ENCODE measurements at places on chromosomes 16 and 17. TPM values are rescaled to one million over a fixed set of nuclear protein-coding genes. Genes with fewer than 3 reads are reported as not detected.
A peak's percentile ranks its signal among the peaks of the same experiment; 100 is the strongest.

DNA sequence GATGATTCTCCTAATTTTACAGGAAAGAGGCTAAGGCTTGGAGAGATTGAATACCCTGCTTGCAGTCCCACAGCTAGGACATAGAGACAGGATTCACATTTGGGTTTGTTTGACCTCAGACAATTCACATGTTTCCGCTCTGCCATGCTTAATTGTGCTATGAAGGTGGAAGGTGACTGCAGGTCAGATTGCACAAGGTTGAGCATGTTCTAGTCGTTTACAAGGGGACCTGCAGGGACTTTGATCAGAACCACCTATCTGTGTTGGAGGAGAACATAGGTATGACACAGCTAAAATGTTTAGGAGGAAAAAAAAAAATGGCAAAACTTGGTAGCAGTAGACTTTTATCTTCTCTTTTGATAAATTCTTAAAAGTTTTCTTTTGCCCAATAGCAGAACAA, 4.9 kb upstream of the ANKFN1 start:
- DNase-seq = no peak

DNA sequence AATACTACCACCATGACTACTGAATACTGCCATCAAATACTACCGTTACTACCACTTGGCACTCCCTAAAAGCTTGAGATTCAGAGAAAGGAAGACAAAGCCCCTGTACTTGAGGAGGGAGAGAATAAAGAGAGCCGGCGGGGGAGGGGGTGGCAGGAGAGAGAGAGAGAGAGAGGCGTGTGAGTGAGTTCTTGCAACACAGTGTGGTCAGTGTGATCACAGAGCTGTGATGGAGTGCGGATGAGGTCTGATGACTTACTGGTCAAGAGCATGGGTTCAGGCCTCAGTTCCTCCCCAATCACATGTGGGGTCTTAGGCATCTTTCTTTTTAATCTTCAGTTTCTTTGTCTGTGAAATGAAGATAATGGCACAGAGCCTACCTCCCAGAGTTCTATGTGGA, 19.2 kb downstream of the PRKCB start:
- DNase-seq = no peak

DNA sequence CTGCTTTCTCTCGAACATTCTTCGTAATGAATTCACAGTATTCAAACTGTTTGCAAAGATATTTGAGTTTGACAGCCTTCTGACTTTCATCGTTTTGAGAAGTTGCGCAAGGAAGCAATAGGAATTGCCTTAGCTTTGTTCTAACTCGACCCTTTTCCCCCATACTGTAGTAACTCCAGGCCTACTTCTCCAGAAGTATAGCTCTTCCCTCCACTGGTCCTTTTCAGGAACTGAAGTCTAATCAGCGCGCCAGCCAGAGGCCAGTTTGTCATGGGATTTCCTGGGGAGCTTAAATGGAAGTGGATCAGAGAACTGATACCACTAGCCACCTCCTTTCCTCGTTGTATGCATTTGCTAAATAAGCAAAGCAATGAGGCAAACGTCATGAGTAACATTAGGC, 27.9 kb downstream of the CDR2 start:
- DNase-seq = no peak

- DNase-seq = no peak
Measured at GRCh38 chr17:44673893-44674292, 15.7 kb downstream of the CCDC43 start.

DNA sequence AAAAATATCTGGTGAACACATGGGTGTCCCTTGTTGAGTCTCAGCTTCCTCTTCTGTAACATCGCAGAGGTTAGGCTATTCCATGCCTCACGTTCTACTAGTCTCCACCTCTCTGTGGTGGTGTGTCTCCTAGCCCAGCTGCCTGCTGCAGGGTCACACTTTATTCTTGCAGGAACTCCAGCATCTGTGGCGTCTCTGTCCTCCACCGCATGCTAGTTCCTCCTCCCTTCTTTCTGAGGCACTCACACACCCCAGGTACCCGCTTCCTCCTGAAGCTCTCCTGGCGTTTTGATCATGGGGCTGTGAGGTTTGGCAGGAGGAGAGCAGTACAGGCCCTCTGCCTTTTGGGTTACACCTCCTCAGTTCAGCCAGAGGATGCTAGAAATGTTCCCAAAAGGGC, 9.9 kb upstream of the TEX2 start:
- DNase-seq = no peak

The MYH1 gene
- not detected for total RNA-seq

The SPATA20 gene
- 31.3 TPM for total RNA-seq

The MED1 gene
- 55.0 TPM for total RNA-seq

The DRC3 gene
- total RNA-seq = 0.77 TPM

DNA sequence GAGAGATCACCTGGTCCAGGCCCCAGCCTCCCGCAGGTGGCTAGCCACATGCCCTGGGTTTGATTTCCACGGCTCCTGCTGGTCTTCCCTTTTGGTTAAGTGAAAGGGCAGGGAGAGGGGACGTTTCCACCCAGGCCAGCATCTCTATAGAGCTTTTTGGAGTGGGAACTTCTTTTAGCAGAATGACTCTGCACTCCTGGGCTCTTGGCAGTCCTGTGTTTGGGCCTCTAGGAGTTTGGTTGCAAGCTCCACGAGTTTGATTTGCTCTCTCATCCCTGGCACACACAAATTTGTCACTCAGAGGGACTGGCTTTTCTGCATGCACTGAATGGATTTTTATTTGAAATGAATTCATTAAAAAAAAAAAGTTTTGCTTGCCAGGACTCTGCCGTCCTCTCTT, 32.8 kb downstream of the MSI2 start:
- no peak for DNase-seq

DNA sequence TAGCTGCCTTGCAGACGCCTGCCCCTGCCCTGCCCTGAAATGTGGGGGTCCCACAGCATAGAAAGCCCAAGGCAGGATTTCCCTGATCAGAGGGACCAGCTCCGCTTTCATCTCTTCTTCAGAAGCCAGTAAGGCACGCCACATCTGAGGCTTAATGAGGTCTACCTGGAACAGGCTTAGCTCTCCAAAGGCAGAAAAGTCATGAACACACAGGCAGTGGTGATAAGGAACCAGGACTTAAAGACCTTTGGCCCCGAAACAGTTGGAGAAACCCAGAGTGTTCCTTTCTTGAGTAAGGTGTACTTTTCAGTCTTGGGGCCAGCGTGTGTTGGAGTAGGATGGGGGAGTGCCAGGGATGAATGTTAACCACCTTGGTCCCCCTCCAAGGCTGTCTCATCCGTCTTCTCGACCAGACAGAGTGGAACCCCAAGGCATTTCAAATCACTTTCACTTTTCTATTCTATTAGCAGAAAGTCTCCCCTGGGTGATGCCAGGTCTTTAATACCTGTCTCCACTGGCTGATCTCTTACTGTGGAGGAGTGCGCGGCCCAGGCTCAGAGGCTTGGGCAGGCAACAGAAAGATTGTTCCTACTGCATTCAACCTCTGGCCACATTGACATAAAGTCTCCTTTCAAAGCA, 43.9 kb downstream of the TMEM186 start:
- no peak for DNase-seq

DNA sequence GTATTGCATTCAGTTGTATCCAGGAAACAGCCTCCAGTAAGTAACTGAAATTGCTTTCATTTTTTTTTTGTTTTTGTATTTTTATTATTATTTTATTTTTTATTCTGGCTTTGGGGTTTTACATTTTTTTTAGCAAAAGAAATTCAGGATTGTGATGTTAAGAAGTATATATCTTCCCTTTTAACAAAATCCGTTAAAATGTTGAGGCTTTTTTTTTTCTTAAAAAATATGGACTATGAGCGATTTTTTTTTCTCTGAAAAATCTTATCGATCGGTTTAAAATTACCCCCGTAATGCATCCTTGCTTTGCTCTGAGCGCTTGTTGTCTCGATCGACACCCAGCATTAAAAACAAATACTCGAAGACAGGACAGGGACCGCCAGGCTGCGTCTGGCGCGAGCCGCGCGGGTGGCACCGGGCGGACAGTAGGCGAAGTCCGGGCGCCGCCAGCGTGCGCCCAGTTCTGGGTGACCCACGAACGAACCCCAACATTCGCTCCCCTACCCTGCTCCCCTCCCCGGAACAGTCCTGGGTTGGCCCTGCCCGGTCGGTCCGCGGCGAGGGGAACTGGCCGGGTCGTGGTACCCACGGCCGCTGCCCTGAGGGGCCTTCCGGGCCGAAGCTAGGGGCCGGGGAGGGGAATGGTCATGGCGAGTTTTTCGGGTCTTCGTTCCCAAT, 482 bp downstream of the BAHCC1 start:
- DNase-seq = no peak

The STH gene
- total RNA-seq = not detected

DNA sequence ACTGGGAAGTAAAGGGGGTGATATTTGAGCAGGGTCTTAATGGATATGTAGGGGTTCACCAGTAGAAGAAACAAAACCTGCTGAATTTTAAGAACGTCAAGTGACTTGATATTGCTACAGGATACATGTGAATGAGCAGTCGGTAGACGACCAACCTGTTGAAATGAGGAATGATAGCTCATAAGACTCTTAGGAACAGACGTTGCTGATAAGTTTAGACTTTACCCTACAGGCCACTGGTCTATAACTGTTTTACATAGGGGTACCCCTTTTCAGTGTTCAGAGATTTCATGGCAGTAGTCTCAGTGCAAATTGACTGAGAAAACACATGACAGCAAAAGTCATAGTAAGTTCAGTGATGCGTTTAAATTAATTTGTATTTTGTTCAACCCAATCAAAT, 45.9 kb downstream of the TMEM114 start:
- DNase-seq = no peak

DNA sequence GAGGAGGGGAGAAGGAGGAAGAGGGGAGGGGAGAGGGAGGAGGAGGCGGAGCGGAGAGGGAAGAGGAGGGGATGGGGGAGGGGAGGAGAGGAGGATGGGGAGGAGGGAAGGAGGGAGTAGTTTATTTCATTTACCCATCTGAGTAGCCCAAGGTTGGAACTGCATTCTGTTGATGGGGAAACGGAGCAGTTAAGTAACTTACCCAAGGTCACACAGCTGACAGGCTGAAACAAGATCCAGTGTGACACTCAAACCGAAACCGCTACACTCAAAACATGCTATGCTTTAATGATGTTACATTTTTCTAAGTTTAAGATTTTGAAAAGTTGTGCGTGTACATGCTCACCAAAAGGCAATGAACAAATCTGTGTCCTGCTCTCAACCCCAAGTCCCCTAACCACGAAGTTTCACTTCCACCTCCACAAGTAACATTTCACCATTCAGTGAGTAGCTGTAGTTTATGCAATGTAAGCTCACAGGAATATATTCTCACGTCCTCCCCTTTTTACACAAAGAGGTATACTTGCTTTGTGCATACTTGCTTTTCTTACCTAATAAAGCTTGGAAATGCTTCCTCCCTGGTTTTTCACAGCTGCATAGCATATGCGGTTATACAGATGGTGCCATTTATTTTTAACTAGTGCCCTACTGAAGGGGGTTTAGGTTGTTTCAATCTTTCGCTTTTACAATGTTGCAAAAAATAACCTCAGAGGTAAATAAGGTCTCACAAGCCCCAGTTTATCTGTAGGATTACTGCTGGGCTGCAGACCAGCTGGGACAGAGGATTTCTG, 275.3 kb downstream of the PARN start:
- no peak for DNase-seq

The HOXB7 gene
- total RNA-seq = 1.0 TPM

- no peak for DNase-seq
Measured at GRCh38 chr17:74601944-74602572, 10.0 kb upstream of the CD300LD start.

GRCh38 chr16:54211203-54211602, 75.4 kb downstream of the IRX3 start:
- DNase-seq = no peak

The ARHGAP44 gene
- not detected for total RNA-seq

DNA sequence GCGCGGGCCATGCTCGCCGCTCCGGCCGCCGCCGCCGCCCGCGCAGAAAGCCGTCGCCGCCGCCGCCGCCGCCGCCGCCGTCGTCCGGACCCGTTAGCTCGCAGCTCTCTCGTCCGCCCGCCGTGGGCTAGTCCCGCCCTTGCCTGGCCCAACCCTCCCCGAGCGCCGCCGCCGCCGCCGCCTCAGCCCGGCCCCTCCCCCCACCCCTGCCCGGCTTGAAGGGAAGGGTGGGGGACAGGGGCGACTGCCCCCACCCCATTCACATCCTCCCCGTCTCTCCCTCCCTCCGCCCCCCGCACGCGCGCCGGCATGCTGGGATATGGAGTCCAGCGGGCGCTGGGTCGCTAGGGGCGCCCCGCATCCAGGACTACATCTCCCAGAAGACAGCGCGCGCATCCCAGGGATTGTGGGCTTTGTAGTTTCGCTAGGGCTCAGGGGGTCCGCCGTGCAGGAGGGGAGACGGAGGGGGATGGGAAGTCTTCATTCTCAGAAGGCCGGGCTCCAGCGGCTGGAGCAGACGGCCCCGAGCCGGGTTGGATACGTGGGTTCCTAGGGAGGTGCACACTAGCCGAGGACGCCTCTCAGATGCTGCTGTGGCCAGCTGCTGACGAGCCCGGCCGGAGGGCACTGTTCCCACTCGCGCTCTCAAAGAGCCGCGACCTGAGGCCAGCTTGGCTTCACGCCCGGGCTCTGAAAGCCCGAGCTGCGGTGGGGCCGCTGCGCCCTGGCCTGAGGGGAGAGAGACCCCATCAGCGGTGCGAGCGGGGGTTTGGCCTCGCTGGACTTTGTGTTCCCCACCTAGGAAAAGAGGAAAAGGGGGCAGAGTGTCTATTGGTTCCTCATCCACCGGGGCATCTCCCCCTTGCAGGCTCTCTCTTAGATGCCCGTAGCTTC, at the start of gene ST3GAL2:
TSS of gene ST3GAL2 (minus strand) at position 132 of the 894 bp plus-strand sequence. CDS start 40,570 bp downstream, outside the sequence.
- DNase-seq = peak; percentile 93

- DNase-seq = no peak
Measured at GRCh38 chr17:72705905-72706395, 386.5 kb downstream of the SLC39A11 start.

- peak; percentile 42 for DNase-seq
Measured at GRCh38 chr17:40779181-40779909, 3.0 kb downstream of the KRT27 start.

GRCh38 chr16:77063676-77064016, 127.3 kb upstream of the MON1B start:
- no peak for DNase-seq

GRCh38 chr16:89261691-89262563, 44.4 kb downstream of the ZNF778 start:
- no peak for DNase-seq

GRCh38 chr16:84932681-84933080, 78.7 kb downstream of the ZDHHC7 start:
- no peak for DNase-seq

The PPP1R27 gene
- total RNA-seq = not detected

The KRTAP16-1 gene
- total RNA-seq = not detected

DNA sequence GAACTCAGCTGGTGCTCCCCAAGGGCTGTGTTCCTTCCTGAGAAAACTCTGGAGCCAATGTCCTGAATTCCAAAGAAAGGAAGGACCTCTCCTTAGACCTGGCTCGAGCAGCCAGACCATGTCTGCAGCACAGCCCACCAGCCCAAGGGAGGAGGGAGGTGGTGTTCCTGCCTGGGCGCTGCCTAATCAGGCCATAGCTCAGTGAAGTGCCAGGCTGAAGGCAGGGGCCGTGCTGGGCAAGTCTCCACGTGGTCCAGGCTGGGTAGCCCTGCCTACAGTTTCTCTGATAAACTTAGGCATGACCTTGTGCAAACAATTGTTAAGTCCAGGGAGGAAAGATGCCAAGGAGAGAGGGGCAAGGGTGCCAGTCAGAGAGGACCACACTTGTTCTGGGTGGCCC, 76.8 kb downstream of the MPRIP start:
- no peak for DNase-seq
